ENCODE measurements at places on chromosomes 7 and 10.

DNA sequence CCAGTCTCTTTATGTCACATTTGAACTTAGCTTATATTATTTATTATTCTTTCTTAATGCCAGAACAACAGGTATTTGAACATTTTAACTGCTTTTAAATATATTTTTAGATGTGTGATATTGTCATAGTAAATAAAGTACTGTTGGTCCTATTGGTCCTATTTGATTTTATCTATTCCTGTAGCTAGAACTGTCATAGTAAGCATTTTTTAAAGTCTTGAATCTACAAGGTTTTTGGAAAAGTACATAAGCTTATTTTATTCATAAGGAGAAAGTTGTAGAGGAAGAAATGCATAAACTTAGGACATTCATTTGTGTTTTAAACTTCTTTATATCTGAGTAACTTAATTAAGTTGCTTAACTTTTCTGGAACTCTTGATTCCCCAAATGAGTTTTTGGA is 136.0 kb downstream of the PHF14 start:
- no peak for DNase-seq

DNA sequence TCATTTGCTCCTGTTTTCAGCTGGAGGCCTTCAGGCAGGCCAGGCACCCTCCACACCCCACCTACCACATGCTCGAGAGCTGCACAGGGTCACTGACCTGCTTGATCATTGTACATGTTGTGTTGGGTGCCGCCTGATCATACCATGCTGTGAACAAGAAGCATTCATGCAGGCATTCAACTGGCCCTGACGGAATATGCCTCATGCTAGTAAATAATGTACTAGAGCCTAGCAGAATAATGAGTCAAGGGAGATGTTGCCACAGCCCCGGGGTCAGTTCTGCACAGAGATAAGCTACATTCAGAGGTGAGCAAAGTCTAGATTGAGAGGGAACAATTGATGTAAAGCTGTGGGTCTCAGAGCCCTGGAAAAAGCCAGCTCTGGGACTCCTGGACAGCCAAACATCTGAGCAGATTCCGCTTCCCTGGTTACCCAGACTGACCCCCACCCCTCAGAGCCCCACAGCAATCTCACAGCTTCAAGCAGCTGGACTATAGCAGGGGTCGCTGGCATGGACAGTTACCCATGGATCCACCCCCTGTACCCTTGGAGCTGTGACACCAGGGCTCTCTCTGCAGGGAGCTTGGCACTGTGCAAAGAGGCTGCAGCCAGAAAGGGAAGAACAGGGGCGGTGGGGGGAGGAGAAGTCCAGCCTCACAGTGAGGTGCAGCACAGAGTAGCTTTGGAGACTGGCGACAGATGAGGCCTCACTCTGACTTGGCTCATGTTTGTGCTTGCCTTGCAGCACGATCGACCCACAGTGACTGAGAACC is 86.6 kb downstream of the FRMPD2 start:
- DNase-seq = peak; percentile 60

- DNase-seq = peak; percentile 65
Observed at GRCh38 chr10:127997937-127998336, 91.0 kb downstream of the PTPRE start.

DNA sequence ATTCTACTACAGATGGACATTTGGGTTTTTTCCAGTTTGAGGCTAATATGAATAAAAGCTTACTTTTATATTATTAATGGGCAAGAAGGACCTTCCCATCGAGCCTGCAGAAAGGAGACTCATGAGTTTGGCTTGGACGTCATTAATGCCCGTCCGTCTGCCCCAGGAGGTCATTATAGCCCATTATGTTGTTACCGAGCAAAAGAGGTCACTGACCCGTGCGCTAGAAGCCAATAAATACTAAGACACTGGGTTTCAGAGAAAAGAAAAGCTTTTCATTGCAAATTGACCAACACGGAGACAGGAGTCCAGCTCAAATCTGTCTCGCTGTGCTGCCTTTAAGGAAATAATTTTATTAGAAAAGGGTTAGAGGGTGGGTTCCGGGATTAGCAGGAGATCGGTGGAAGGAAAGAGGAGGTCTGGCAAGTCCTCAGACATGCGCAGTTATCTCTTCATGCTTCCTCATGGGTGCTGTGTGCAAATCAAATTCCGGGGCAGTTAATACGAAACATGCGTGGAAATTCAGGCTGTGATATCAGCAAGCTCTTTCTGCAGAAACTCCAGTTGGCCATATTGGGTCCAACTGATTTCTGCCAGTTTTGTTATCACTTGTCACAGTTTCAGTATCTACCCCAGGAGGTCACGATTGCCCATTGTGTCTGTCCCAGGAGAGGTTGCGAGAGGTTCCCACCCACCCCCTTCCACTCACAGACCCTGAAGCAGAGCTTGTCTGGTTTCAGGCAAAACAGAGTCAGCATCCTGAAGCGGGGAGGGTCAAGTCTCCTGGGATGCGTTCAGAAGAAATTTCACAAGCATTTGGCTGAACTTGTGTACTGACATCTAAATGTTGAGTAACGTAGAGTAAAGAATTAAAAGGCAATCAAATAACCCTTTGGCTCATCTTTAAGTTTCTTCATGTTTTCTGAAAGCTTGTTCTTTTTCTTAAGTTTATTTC is 1.1 kb upstream of the GALNTL5 start:
- peak; percentile 28 for DNase-seq

DNA sequence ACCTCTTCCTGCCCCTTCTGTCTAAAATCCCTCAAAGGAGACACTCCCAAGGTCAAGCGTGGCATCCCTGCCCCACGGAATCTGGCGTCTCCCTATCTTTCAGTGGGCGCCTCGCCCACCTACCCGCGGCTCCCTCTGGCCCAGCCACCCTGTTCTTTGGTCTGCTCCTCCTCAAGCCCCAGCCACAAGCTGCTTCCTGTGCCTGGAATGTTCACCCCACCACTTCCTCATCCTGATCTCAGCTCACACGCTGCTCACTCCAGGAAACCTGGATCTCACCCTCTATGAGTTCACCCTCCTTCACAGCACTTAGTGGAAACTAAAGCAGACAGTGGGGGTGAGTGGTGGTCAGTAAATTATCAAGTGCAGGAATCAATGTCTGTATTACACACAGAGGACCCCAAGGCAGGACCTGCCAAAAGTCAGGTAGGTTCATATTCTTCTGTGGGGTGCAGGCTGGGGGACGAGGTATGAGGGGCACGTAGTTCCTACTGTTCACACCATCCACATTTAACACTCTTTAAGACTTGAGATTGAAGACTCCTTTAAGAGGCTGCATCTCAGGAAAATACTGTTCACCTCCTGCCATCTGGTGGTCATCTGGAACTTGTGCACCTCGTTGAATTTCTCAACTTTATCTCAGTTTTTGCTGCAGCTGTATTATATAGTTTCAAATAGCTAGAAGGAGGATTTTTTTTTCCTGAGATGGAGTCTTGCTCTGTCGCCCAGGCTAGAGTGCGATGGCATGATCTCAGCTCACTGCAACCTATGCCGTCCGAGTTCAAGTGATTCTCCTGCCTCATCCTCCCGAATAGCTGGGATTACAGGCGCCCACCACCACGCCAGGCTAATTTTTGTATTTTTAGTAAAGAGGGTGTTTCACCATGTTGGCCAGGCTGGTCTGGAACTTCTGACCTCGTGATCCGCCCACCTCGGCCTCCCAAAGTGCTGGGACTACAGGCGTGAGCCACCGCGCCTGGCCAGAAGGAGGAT is 166.6 kb downstream of the ARHGAP21 start:
- no peak for DNase-seq

DNA sequence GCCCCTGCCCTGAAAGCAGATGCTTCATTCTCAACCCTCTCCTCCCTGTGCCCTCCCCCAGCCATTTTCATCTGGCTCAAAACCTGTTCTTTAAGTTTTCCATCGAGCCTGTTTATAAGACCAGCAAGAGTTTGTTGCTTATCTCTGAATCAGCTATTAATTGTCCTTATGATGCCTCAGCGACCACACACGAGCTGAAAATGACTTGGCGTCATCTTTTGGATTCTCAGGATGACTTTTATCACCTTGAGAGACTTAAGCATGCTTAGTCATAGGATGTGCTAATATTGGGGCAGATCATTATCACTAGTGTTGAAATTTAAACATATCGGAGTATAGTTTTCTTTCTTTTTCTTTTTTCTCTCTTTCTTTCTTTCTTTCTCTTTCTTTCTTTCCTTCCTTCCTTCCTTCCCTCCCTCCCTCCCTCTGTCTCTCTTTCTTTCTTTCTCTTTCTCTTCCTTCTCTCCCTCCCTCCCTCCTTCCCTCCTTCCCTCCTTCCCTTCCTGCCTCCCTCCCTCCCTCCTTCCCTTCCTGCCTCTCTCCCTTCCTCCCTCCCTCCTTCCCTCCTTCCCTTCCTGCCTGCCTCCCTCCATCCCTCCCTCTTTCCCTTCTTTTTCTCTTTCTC is 184.5 kb downstream of the PHTF2 start:
- DNase-seq = no peak

GRCh38 chr10:18681971-18682411 is 22.8 kb downstream of the ARL5B start:
- no peak for DNase-seq

DNA sequence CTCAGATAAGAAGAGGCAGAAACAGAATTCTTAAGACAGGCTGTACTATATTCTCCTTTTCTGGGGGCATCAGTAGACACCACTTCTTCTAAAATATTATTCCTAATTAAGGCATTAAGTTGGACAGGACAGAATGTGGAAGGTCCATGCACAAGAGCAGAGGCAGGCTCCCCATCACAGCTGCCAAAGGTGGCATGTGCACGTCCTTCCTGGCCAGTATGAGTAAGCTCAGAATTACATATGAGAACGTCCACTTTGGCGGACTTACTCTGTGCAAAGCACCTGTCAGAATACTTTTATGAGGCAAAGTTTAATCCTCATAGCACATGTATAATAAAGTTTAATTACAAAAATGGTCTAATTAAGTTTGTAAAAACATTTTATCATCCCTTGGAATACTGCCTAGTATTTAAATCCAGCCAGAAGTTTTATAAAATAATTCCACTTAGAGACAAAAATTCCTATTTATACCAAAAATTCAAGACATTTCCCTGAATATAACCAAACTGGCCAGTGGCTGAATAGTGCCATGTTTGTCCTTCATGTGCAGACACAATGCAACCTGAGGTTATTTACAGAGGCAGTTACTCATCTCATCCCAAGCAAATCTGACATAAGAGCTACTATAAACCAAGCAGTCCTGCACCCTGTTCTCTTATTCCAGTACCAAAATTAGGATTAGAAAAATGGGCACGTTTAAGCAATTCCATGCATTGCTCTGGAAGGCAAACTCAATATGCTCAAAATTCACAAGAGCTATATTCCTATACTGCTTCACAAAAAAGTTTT is 65.5 kb downstream of the CACUL1 start:
- DNase-seq = no peak

- peak; percentile 82 for DNase-seq
Observed at GRCh38 chr7:131007439-131008330, 273.7 kb upstream of the KLF14 start.

DNA sequence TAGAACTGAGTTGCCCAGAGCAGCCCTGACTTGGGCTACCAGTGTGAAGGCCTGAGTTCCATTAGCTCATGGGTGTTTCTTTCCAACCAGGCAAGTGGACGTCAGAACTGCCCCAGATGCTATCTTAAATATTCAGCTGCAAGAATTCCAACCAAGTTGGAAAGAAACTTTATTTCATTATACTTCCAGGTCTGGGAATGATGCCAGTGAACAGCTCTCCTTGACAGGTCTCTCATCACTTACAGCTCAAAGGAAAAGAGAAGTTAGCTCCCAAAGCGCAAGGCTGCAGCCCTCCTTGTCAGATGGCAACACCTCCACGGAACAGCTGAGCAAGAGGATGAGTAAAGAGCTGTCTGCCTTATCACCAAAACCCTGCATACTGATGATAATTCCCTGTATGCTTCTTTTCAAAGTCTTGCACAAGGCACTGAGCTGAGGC is 255.5 kb upstream of the AOAH start:
- no peak for DNase-seq

DNA sequence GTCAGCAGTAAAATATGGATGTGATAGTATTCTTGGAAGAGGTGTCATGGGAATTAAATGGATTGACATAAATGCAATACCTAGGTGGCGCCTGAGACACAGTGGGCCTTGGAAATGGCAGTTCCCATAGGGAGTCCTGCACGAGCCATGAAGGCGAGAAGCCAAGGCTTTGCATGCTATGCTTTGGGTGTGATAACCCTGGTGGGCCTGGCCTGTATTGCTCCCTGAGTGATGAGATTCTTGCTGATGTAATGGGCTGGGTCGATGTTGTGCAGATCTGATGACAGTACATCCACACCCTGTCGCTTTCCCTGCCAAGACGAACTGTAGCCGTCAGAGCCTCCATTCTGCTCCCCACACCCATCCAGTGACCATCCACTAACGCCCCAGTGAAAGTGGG is 46.4 kb downstream of the CREB5 start:
- no peak for DNase-seq

DNA sequence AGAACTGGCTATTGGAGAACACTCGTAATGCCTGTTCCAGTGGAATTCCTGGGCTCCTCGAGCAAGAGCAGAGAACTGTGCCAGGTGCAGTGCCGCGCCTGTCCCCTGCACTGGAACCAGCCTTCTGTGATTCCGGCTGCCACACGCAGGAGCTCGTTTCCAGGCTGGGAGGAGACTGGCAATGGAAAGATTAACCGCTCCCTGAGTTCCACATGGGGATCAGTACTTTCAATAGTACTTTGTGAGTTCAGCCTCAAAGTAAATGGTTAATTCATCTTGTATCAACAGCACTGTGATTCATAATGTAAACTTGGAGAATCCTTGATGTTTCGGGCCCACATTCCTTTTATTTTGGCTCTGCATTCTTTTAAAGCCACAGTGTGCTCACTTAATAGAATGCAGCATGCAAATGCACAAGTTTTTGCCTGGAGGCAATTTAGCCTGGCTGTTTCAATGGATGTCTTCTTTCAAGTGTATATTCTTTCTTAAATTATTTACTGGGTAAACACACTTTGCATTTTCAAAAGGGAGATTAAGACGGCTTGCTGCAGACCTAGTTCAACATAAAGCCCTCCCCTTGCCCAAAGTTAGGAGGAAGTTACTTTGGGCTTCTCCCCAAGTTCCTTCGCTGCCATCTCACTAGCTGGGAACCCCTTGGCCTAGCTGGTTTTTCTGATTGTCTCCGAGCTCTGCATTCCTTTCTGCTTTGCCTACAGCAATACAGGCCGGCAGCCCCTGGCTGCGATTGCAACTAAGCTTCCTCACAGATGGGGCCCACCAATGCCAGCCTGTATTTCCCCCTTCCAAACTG is 138.1 kb upstream of the TCF7L2 start:
- no peak for DNase-seq

GRCh38 chr7:2416650-2417049 is 13.2 kb downstream of the CHST12 start:
- DNase-seq = no peak

GRCh38 chr7:25149836-25150235 is 24.8 kb upstream of the CYCS start:
- peak; percentile 6 for DNase-seq

- no peak for DNase-seq
Observed at GRCh38 chr7:117692338-117692737, 180.9 kb downstream of the CTTNBP2 start.
